ENCODE measurements at places on chromosomes 2 and 18.

DNA sequence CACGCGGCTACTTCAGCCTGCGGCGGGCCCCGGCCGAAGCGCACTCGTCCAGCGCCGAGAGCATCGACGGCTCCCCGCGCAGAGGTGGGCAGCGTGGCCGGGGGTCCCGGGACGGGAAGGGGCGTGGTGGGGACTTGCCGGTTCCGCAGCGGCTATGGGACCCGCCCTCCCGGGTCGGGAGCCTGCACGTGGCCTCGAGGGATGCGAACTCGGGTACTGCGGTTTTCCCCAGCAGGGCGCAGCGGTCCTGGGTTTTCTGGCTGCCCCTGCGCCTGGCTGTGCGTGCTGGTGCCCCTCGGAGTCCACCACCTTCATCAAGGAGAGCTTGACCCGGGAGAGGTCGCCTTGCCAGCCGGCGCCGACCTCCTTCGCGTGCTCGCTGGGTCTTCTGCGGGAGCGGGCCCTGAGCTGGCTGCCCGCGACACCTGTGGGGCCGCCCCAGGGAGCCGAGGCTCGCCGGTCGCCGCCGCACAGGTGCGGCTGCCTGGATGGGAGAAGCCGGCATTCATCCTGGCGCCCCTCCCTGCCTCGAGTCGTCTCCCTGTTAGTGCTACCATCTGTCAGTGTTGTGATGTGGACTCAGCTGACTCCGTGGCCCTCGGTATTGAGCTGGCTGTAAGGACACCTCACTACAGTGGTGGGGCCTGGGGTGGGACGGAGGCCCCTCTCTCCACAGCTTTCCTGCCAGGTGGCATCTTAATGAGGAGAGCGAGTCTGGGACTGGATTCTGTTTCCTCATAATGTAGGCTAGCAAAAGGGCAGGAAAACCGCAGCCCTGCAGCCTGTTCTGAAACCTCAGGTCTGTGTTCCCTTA is 177.3 kb downstream of the AGAP1 start:
- DNase-seq, result no peak

GRCh38 chr18:58887613-58887963 is 22.9 kb downstream of the ZNF532 start:
- no peak for DNase-seq

GRCh38 chr2:178199334-178199733 is 5.0 kb downstream of the OSBPL6 start:
- DNase-seq, result no peak

- no peak for DNase-seq
Observed at GRCh38 chr2:52659546-52659945, 1108.1 kb upstream of the CHAC2 start.

DNA sequence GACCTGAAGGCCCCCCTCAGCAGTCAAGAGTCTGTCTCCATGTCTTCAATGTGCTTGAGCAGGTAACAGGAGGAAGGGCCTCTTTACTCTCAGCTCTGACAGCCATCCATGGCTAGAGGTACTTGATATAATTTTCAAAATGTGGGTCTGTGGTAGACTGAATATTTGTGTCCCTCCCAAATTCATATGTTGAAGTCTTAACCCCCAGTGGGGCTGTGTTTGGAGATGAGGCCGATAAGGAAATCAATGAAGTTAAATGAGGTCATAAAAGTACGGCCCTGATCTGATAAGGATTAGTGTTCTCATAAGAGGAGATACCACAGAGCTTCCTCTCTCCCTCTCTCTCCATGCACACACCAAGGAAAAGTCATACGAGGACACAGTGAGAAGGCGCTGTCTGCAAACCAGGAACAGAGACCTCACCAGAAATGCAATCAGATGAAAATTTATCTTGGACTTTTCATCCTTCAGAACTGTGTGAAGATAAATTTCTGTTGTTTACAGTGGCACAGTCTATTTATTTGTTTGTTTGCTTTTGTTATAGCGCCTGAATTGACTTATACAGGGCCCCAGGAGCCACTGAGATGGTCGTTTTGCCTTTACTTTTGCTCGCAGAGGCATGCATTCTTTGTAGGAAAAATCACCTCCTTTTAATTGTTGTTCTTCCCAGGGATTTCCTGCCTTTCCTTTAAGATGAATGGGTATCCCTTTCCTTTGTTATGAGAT is 274.8 kb upstream of the TRIB2 start:
- DNase-seq, result no peak

DNA sequence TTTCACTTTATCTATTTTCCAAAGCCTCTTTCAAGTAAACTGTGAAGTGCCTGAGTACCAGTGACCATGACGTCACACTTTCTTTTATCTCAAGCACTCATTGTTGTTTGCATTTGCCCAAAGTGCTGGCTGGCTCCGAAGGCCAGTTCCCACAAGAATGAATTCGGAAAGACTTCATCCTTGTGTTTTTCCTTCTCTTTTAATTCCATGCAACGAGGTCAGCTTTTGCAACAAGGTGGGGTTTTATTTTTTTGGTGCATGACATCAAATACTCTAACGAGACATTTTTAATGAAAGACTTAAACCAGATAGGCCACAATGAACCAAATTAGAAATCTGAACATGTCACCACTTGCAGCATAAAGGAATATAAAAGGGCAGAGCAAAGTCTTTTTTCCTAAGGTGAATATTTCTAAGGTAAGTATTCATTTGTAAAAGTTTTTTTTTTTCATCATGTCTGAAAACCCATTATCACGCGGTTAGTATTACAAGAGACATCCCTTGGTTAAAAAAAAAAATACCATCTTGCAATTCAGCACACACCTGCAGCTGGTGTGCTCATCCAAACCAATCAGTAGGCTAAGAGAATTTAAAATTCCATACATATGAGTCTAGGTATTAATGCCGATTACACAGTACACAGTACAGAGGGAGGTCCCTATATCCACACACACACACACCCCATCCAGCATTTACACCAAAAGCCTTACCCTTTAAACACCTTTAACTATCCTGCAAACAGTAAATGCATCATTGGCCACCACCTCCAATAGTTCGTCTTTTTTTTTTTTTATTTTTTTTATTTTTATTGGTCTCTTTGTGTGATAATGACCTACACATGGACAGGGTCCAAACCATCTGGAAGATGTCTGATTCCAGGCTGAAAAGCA is 2.3 kb downstream of the ARL4C start:
- no peak for DNase-seq

DNA sequence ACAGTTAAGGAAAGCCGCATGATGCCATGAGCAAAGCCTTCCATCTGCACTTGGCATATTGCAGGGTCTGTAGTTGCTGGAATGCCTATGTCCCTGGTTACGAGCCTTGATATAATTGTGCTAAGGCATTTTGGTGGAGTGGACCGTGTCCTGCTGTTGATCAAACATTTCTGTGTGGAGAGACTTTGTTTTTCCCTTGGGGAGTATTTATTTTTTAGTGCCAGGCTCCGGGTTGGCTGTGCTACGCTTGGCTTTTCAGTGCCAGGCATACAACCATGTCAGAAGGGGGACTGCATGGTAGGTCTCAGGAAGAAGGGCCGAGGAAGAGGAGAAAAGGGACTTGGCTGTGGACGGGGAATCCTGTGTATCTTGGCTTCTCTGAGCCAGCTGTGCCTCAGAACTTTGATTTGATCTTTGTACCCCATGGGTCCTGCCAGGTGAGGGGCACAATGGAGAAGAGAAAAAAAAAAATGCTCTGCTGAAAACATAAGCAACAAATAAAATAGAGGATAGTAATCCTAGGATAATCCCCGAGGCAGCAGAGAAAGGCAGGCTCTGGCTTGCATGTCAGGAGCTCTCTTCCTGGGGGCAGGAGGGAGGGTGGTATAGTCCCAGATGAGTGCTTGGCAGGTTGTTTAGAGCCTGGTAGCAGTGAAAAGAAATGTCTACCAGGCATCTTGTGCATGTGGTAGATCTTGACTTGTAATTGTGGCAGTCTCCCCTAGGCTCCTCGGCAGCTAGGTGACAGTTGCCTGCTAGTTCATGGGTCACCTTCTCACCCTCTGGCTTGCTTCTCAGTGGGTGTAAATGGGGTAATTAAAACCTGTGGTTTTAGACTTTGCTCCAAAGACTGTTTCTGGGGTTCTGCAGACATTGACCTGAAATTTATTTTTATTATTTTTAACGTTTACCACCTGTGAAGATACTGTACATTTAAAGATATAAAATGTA is 233.0 kb downstream of the NEDD4L start:
- no peak for DNase-seq
